Fibroblast of skin of back (primary cell): ENCODE measurements at places on chromosomes 12 and 14.

GRCh38 chr12:94732367-94732990, 82.1 kb upstream of the TMCC3 start:
- no peak for DNase-seq

DNA sequence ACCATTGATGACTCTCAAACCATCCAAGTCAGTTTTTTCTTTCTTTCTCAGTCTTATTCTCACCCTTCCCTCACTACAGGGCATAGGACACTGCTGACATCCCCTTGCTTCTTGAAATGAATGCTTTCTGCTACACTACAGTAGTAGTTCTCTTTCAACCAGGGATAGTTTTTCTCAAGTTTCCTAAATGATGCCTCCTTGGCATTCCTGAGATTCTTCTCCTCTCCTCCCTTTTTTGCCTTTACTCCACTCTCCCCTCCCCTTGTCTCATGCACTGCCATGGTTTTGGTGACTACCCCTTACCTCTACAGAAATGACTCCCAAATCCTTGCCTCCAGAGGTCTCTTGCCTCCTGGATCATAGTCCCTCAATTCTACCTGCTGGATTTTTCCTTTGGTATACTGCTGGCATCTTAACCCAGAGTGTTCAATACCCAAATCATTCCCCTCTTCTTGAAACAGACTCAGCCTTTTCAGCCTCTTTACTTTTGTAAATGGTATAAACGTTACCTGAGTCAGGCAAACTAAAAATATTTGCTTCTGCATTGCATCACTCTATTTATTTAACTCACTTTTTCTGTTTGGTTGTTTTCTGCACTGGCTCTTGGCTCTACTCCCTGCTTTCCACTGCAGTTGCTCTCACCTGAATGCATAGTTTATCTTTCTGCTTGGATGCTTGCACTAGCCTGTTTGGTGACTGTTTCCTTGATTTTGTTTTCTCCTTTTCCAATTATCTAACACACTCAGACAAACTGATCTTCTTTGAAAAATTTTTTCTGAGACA, 211.6 kb upstream of the IGF1 start:
- no peak for DNase-seq

- no peak for DNase-seq
These were observed 376.8 kb downstream of the RGS6 start for GRCh38 chr14:72308967-72309485.

- no peak for DNase-seq
These were observed 140.8 kb downstream of the SCARB1 start for GRCh38 chr12:124722878-124723277.

- DNase-seq, result peak; percentile 60
These were observed 77.6 kb upstream of the DACT1 start for GRCh38 chr14:58560208-58560607.

DNA sequence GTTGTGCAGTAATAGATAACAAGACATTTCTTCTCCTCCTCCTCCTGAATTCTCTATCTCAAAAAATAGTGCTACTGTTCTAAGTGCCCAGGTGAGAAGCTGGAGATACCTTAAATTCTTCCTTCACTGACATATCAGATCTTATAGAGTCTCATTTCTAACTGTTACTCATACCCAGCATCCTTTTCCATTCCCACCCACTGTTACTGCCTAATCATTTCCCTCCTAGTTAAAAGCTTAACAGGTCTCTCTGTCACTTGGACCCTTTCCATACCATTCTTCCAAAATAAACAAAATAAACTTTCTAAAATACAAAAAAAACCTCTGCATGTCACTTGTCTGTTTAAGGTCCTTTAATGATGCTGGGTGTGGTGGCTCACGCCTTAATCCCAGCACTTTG, 124.4 kb downstream of the VEZT start:
- DNase-seq, result no peak

DNA sequence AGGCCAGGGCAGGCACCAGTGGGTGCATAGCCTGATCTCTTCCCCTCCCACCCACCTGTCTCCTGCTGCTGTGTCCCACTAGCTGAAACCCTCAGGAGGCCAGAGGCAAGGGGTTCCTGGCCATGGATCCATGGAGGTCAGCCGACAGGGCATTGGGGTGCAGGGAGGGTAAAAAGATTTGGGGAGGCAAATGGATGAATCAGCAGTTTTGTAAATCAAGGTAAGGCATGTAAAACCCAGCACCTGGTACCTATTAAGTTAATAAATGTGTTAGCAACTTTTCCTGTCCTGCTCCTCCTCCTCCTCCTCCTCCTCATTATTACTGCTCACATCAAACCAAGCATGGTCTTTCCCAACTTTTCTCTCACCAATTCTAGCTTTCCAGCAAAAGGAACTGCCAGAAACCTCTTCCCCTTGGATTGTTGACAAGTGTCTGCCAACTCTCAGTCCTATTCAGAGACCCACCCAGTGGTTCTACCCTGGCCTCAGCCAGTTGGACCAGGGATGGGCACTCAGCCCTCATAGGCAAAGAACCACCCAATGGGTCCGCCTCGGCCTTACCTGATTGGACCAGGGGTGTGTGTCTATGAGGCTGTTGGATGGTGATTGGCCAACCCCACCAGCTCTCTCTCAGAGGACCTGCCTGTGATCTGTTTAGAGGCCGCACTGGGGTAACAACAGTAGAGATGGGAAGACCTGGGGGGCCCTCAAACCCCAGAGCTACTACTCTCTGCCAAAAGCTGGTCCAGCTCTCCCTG, 155.7 kb upstream of the GSC start:
- DNase-seq, result no peak

- peak; percentile 78 for DNase-seq
These were observed 14.0 kb downstream of the CCER1 start for GRCh38 chr12:90940872-90941499.

GRCh38 chr14:104723651-104724406, at the start of gene ADSS1:
Gene ADSS1 (plus strand): TSS chr14:104724229. CDS start chr14:104724271, 42 bp downstream.
- peak; percentile 34 for DNase-seq

GRCh38 chr12:123427036-123427769, 9.3 kb downstream of the RILPL2 start:
- no peak for DNase-seq

DNA sequence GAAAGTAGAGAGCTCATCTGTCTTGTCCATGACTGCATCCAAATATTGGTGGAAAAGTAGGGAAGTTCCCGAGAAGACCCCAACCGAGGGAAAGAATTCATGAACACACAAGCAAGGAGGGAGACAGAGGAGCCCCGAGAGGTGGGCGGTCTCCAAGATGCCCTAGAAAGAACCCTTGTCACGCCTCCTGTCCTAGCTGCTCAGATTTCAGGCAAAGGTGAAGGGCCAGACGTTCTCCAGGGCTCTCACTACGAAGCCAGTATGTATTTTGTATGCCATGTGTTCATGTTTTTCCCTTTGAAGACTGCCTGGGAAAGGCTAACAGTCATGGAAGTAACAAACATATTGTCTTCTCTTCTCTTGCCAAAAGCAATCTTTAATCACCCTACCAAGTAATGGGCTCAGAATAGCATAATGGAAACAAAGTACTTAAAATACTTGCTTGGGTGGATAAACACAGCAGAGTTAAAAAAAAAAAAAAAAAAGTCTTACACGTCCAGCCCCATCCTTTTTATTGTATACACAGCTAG, 99.2 kb upstream of the TBX3 start:
- no peak for DNase-seq

GRCh38 chr12:89087149-89087825, 265.0 kb downstream of the DUSP6 start:
- DNase-seq, result no peak

GRCh38 chr12:55067701-55068100, 47.9 kb downstream of the NEUROD4 start:
- DNase-seq, result no peak

DNA sequence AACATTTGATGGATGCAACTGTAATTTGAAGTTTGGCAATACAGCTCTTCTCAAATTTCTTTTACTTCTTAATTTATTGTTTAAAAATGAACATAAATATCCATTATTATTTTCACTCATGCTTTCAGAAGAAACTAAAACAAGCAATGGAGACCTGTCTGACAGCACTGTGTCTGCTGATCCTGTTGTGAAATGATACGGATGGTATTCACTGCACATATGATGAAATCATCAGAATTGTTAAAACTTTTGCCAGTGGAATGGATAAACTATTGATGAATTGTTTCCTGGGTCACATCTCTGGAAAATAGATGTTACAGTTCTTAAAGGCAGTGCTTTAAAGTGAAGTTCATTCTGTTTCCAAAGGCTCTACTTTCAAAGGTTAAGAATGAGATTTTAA, 59.2 kb downstream of the WASHC4 start:
- DNase-seq, result no peak

DNA sequence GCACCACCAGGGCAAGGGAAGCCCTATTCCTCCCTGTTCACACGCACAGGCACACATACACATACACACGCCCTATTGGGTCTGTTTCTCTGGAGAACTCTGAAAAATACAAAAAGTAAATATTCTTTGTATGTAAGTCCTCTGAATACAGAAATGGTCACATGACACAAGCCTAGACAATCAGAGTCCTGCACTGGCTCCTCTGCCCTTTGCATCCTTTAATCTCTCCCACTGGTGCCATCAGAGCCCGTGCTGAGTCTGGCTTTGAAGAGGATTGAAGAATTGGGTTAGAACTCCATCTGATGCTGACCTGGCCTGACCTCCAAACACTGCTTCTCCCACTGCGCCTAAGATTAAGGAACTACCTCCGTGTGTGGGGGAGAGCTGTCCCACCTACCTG, 273.2 kb upstream of the TBX3 start:
- no peak for DNase-seq

DNA sequence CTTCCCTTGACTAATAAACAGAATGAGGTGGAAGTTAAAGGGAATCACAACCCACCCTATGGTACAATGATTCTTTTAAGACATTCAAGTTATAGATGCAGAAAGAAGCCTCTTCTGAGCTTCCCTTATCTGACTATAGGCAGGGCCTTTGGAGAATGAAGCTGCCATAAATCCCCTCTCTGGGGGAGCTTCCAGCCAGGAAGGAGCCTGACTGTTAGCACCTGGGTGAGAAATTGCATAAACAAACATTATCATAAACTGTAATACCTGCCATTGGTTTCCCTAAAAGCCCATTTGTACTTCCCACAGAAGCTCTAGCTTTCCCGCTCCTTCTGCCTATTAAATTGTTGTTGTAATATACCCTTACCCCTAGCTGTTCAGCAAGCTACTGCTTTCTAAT, 81.3 kb upstream of the RESF1 start:
- DNase-seq, result no peak

DNA sequence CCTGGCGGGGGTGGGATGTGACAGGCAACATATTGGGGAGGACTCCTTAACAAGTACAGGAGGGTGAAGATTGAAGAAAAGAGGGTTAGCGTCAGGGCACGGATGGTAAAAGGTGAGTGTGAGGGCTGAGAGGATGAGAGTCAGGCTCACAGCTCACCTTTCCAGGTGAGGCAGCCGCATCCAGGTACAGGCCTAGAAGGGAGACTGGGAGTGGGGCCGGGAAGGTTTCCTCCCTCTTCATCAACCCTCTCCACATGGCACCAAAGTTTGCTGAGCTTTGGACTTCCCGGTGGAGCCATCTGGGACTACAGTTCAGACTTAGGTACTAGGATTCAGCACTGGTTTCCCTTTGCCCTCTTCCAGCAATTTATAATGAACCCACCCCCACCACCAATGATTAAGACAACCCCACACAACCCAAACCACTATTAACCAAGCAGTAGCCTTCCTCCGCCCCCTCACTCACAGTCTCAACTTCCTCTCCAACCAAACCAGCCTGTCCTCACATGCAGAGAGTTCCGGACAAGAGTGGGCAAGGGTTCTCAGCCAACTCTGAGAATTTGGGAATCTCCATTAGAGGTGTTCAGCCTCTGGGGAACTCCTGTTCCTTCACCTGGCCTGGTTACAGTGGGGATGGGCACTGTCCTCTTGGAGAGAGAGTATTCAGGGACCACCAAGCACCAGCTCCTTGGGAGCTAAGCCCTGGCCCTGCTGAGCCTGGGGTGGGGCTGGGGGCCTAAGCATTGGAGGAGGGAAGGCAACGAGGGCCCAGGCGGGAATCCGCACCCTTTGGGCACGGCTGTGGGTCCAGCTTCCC, 2.4 kb upstream of the HOXC4 start:
- DNase-seq, result no peak

DNA sequence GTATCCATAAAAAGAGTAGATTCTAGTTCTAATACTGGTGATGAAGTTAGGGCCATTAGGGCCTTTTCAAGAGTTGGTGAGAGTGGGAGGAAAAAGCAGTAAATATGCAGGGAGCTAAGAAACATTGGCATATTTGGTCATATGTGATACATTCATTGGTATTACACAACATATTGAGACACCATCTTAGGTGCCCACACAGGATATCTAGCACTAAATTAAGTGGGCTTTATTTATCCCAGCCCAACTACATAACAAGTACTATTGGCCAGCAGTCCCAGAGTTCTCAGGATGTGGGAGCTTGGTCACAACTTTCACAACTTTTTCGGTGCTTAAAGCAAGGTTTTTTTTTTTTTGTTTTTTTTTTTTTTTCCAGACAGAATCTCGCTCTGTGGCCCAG, 2.0 kb upstream of the ING4 start:
- DNase-seq, result no peak

- no peak for DNase-seq
These were observed 137.2 kb upstream of the PELI2 start for GRCh38 chr14:55980970-55981369.

DNA sequence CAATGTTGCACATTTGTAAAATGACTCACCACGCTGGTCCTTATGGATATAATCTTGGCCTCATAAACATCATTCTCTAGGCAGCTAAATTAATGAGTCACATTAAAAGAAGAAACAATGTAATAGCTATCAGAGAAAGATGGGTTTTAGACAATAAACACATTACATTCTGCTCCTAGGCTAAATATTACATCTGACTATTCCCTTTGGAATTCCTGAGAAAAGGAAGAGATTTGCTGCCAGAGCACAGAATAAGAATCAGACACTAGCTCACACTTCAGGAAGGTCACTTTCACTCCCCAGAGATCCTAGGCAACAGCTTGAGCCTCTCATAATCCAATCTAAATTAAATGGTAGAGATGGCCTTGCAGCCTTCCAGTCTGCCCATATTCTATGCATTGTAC, 218.2 kb downstream of the PTPRO start:
- peak; percentile 89 for DNase-seq

DNA sequence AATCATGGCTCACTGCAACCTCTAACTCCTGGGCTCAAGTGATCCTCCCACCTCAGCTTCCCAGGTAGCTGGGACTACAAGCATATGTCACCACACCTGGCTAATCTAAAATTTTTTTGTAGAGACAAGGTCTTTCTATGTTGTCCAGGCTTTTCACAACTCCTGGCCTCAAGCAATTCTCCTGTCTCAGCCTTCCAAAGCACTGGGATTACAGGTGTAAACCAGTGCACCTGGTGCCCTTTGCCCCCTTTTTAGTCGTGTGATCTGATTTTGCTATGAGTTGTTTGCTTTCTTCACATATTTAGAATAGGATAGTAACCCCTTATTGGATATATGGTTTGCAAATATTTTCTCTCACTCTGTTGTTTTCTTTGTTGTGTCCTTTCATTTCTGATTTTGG, 1.7 kb upstream of the RAD52 start:
- DNase-seq, result no peak
